HS-5 (cell line): ENCODE measurements at places on chromosomes 2 and 18.

DNA sequence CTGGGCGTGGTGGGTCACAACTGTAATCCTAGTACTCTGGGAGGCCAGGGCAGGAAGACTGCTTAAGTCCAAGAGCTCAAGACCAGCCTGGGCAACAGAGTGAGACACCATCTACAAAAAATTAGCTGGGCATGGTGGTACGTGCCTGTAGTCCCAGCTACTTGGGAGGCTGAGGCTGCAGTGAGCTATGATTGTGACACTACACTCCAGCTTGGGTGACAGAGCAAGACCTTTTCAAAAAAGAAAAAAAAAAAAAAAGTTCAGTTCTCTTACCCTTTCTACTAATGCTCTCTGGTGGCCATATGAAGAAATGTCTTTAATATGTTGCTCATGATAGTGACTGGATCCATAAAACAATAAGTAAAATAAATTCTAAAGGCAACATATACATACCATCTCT, 14.9 kb downstream of the TYW5 start:
- DNase-seq: no peak

- no peak for DNase-seq
These were observed 1142.0 kb upstream of the PIK3C3 start for GRCh38 chr18:40812981-40813515.

DNA sequence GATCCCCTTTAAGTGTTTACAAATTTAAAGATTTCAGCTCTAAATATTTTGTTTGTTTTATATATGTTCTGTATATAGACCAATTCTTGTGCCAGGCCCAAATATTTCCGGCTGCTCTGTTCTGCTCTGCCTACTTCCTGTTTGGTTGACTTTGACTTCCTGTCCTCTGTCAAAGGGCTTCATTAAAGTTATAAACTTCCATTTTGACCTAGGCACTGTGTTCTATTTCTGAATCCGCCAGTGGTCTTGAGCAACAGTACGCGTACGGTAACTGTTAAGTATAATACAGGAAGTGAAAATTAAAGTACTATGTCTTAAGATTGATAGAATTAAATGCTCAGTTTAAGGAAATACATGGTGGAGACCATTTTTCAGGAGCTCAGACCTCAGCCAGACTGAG, 13.5 kb upstream of the REL start:
- DNase-seq: no peak

DNA sequence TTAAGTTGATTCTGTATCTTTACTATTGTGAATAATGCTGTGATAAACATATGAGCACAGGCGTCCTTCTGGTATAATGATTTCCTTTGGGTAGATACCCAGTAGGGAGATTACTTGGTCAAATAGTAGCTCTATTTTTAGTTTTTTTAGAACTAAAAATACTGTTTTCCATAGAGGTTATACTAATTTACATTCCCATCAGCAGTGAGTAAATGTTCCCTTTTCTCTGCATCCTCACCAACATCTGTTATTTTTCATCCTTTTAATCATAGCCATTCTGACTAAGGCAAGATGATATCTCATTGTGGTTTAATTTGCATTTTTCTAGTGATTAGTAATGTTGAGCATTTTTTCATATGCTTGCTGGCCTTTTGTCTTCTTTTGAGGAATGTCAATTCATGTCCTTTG, 35.1 kb downstream of the PMS1 start:
- DNase-seq: peak; percentile 81

GRCh38 chr2:128635361-128635900, 316.8 kb upstream of the HS6ST1 start:
- no peak for DNase-seq

DNA sequence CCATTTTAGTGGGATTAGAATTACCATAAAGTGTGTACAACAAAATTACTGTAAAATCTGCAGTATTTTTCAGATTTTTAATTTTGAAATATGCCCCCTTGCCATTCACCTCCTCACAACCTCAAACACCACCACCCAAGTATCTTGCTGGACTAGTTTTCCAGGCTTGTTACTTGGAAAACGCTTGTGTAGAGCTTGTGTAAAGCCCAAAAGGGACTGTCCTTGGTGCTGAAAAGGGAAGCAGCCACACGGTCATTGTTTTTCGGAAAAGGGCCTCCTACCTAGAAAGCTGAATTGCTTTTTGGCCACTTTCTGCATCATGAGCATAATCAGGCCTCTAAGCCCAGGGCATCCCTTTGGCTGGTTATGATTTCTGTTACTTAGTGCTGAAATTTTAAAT, 563.4 kb downstream of the LRRTM4 start:
- DNase-seq: no peak

- DNase-seq: no peak
These were observed 310.1 kb upstream of the HNRNPA3 start for GRCh38 chr2:176902454-176902853.
